ENCODE measurements at places on chromosomes 4 and X. TPM values are rescaled to one million over a fixed set of nuclear protein-coding genes. Genes with fewer than 3 reads are reported as not detected.

- no peak overlapping the region for H3K27ac ChIP-seq
- H3K4me3 ChIP-seq: no peak overlapping the region
- H3K36me3 ChIP-seq: no peaks in the 10 kb centered on the region
- H3K4me1 ChIP-seq: no peaks in the 10 kb centered on the region
- H3K27me3 ChIP-seq: no peaks in the 10 kb centered on the region
- peak; percentile 38 for DNase-seq
Observed at GRCh38 chr4:78426972-78427371, 124.6 kb upstream of the ANXA3 start.

DNA sequence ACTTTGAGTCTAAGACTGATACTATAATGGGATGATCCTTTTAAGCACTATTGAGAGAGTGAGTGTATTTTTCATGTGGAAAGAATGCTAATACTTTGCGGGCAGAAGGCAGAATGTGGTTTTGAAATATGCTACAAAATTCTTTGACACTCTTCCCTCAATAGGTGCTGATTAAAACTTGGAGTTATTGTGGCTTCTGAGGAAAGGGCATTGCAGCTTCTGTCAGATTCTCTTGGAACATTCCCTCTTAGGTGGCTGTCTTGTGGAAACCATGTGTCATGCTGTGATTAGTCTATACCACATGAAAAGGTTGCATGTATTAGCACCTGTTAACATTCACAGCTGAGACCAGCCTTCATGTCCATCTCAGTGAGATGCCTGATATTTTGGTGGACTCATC, 547.0 kb downstream of the STIM2 start:
- H3K4me1 ChIP-seq: no peaks in the 10 kb centered on the region
- H3K36me3 ChIP-seq: no peaks in the 10 kb centered on the region
- no peak overlapping the region for H3K27ac ChIP-seq
- no peak for DNase-seq
- no peaks in the 10 kb centered on the region for H3K27me3 ChIP-seq

EDA gene
- 4.8 TPM for total RNA-seq

NUP62CL gene
- total RNA-seq: 0.87 TPM
